ENCODE measurements at places on chromosomes 1 and 21. TPM values are rescaled to one million over a fixed set of nuclear protein-coding genes. Genes with fewer than 3 reads are reported as not detected.

- peaks cover 19% of the 10 kb centered on the region for H3K27me3 ChIP-seq
- no peak overlapping the region for H3K27ac ChIP-seq
- DNase-seq, result no peak
- no peak overlapping the region for H3K4me3 ChIP-seq
- peaks cover 14% of the 10 kb centered on the region for H3K4me1 ChIP-seq
Measured at GRCh38 chr1:3336641-3337630, 117.5 kb upstream of the ARHGEF16 start.

GRCh38 chr1:108695535-108695934 lies 3.4 kb downstream of the PRPF38B start:
- H3K27ac ChIP-seq, result no peak overlapping the region
- no peak overlapping the region for H3K4me3 ChIP-seq
- peaks cover 3% of the 10 kb centered on the region for H3K4me1 ChIP-seq
- peak; percentile 40 for DNase-seq
- peaks cover 21% of the 10 kb centered on the region for H3K36me3 ChIP-seq

GRCh38 chr1:21936366-21937031 lies 611 bp downstream of the HSPG2 start:
- H3K4me3 ChIP-seq, result peak overlapping the region; percentile 85
- H3K27me3 ChIP-seq, result no peaks in the 10 kb centered on the region
- peaks cover 74% of the 10 kb centered on the region for H3K4me1 ChIP-seq
- no peak for DNase-seq
- peaks cover 15% of the 10 kb centered on the region for H3K36me3 ChIP-seq
- peak overlapping the region; percentile 37 for H3K27ac ChIP-seq

GRCh38 chr1:45499415-45499769 lies 481 bp downstream of the CCDC163 start:
- peaks cover 2% of the 10 kb centered on the region for H3K36me3 ChIP-seq
- peaks cover 11% of the 10 kb centered on the region for H3K4me1 ChIP-seq
- H3K4me3 ChIP-seq, result peak overlapping the region; percentile 82

Gene FALEC
- total RNA-seq, result 0.84 TPM

Gene SELENON
- 23.1 TPM for total RNA-seq

Measured in muscle of leg (tissue), 16 donors.